Fibroblast of upper back skin (primary cell): ENCODE measurements at places on chromosomes 5 and 9.

GRCh38 chr5:98742396-98743073 is 30.9 kb upstream of the RGMB start:
- DNase-seq: no peak

DNA sequence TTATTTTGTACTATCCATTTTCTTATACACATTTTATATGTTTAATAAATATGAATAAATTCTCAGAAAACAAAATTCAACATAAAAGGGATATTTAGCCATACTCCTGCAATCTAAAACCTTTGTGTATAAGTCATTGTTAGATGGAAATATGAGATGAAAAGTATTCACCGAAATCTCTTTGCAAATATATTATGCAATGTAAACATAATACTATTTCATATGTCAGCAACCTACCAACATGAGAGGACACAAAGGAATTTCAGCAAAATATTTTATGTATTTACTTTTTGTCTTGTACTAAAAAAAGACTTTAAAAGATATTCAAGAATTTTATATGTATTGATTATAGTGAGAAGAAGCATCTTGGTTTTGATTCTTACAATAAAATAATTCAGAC is 1623.4 kb downstream of the EFNA5 start:
- DNase-seq: no peak

DNA sequence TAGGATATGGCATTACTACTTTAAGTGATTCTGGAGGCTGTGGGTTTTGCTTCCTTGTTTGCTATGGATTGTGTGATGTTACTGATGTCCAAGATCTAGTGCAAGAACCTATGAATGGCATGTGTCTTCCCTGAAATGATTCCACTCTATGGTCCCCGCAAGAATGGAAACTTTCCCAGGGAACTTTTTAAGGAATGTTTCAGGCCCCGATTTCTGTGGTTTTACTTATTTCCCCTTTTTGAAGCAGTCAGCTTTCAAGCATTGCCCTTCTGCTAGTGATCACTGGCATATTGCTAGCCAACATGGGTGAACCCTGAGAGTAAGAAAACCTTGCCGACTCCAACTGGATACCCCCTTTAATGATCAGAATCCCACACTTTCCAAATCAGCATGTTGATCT is 26.6 kb upstream of the CD180 start:
- no peak for DNase-seq

DNA sequence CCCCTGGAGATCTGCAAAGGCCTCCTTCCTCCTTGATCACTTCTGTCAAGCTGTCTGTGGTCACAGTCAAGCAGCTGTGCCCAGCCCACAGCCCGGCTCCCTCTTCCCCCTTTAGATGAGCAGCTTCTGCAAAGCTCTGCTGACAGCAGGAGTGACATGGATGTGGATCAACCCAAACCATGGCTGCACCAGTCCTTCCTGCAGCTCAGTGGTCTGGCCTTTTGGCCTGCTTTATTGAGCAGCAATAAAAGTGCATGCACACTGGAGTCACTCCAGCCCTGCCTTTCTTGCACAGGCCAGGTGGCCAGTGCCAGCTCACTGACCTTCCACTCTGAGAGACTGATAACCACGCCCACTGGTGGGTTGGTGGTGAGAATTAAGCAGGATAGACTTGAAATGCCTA is 91.3 kb upstream of the OTULINL start:
- DNase-seq: no peak

DNA sequence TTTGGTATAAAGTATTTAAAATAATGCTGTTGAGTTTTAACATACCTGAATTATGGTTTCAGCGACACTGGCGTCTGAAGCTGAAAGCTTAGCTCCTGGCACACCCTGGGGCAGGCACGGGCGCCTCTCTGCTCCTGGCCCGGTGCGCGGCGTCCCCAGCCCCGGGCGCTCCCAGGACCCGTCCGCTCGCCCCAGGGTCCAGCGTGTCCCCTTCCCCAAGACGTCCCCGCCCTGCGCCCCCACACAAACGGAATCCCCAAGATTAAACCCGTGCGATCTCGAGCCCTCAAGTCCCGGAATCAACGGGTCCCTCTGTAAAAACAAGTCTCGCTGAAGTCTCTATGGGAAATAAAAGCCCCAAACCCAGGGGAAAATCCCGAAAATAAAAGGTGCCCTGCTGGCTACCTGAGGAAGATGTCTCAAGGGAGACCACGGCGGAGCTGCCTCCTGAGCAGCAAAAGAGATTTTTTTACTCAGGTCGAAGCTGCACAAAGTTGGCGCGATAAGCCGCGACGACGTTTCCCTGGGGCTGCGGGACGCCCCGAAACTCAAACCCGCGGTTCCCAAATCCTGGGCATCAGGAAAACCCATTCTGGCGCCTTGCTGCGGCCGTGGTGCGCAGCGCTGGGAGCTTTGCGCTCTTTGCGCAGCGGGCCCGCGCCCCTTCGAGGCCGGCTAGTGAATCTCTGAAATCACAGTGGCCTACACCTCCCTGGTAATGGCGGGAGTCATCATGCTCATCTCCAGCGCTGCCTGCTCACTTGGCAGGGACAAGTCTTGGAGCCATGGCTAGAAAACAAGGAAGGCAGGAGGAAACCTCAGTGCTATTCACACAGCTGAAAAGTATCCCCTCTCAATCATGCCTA is 6.3 kb upstream of the IFNA8 start:
- DNase-seq: no peak

DNA sequence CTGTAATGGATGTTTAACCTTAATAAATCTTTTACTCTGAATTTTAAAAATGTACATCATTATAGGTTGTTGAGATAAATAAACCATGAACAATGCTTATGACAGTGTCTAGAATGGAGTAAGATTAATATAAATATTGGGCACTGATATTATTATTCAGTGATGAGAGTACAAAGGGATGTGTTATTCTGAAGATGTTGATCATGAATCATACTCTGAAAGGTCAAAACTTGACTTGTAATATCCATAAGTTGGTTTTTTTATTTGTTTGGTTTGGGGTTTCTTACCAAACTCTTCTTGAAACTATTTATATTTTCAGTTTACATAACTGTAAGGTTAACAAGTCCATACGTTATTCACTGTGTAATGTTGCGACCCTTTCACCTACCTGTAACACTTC is 163.2 kb downstream of the MPDZ start:
- no peak for DNase-seq

DNA sequence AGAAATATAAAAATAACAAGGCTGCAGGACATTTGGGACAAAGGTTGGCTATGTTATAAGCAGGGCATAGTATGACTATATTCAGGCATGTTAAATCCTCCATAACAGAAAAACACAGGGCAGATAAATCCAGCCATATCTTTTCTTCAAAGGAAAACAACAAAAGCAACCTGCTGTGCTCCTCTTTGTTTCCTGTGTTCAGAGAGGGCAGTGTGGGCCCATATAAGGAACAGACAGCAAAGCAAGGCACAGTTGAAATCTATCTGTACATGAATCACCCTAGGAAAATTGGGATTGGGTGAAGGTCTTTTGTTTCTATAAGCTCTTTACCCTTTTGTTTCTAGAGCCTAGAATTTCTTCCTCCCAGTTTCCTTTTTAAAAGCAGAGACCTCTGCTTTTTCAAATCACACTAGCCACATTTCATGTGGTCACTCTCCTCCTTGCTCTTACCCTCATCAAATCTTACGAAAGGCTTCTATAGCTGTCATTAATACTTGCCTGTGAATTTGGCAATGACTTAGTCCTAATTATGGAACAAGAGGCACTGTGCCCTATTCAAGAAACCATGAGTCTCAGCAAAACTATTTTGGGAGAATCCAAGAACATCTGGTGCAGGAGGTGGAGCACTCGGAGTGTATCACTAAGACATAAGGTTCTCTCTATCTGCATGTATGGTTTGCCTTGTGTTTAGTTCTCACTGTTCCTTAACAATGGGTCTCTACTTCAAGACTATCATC is 1.8 kb downstream of the GZMA start:
- peak; percentile 5 for DNase-seq

DNA sequence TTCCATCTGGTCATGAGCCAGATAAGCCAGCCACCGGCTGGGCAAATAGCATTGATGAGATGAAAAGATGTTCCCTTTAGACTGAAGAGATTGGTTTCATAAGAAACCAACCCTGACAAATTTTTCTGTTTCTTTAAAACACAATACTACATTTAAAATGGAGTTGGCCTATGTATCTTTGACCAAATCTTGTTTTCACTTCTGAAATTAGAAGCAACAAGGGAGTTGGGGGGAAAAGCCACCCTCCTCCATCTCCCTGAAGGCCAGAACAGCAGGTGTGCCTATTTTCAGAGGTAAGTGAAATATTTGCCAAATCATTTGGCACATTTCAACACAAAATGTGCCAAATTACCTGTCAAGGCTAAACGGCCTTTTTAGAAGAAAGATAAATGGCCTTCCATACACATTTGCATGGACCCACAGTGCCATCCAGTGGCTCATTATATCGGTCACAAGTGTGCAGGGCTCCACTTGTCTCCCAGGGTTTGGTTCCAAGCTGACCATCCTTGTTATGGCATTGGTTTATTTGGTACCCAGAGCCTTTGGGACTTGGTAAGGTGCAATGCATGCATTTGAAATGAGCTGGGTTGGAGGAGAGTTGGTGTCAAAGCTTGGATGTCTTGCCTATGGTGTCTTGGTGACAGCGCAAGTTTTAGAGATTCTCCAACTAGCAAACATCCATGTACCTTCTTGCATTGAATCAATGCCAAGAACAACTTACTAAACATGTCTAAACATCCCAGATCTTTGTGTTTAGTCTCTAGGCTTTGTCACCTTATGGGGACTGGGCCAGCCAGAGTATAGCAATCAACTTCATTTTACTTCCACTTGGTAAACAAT is 372.0 kb upstream of the KIF2A start:
- peak; percentile 48 for DNase-seq

DNA sequence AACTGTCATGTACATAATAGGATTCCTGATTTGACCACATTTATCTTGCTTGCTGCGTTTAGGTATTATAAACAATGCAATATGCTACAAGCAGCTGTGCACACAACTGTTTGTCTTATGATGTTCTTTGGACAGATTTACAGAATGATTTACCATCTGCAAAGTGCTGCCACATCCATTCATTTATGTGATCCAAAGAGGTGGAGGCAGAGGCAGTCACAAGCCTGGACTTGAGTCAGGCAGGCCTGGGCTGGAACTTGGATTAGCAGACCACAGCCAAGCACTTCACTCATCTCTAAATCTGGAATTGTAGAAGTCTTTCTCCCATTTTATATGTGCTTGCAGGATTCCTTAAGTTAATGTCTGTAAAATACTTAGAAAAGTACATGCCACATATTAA is 149.0 kb downstream of the INSYN2B start:
- DNase-seq: no peak

GRCh38 chr9:90331826-90332575 is 310.6 kb downstream of the DIRAS2 start:
- peak; percentile 71 for DNase-seq

DNA sequence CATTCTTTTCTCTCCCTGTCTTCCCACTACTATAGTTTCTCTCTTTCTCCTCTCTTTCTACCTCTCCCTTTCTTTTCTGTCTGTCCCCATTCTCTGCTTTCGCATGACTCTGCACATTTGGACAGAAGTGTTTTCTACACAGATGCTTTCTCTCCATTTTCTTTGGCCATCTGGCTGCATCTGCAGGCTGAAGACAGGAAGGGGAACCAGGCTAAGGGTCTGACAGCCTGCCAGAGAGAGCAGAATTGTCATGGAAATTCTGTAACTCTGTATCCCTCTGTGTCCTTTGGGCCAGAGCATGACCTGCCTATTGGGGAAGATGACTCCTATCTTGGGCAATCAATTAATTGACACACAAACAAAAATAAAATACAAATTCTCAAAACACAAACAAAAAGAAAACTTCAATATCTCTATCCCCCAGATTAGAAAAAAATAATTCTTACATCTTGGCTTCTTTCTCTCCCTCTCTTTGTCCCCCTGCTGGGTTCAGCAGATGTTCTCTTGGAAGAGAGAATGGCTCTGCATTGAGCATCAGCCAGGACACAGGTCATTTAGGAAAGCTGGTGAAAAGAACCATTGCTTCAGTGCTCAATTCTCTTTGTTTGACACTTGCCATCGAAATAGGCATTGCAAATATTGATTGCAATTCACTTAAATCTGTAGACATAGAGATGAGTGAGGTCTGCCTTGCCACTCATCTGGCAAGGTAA is 415.9 kb upstream of the KLF4 start:
- DNase-seq: no peak

DNA sequence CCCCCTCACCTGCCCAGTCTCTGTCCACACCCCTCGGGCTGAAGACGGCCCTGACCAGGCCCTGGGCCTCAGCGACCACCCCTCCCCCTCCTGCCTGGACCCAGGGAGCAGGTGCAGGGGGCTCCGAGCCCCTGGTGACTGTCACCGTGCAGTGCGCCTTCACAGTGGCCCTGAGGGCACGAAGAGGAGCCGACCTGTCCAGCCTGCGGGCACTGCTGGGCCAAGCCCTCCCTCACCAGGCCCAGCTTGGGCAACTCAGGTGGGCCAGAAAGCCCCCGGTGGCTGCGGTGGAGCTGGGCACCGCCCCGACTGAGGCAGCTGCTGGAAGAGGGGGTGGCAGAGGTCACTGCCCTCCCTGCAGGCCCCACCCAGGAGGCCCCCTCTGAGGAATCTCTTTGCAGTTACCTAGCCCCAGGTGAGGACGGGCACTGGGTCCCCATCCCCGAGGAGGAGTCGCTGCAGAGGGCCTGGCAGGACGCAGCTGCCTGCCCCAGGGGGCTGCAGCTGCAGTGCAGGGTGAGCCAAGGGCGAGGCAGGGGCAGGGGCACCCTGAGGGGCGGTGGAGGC is 7.7 kb downstream of the ENTPD8 start:
- no peak for DNase-seq

DNA sequence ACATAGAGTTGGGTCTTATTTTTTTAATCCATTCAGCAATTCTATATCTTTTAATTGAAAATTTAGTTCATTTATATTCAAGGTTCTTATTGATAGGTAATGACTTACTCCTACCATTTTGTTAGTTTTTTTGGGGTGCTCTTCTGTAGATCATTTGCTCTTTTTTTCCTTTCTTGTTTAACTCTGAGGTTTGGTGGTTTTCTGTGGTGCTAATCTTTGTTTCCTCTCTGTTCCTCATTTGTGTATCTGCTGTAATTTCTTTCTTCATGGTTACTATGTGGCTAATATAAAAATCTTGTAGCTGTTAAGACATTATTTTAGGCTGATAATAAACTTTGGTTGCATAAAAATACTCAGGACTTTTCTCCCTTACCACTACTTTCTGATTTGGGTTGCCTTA is 181.6 kb upstream of the DMRTA1 start:
- no peak for DNase-seq

- no peak for DNase-seq
Observed at GRCh38 chr5:151587796-151588555, 3.2 kb downstream of the FAT2 start.

DNA sequence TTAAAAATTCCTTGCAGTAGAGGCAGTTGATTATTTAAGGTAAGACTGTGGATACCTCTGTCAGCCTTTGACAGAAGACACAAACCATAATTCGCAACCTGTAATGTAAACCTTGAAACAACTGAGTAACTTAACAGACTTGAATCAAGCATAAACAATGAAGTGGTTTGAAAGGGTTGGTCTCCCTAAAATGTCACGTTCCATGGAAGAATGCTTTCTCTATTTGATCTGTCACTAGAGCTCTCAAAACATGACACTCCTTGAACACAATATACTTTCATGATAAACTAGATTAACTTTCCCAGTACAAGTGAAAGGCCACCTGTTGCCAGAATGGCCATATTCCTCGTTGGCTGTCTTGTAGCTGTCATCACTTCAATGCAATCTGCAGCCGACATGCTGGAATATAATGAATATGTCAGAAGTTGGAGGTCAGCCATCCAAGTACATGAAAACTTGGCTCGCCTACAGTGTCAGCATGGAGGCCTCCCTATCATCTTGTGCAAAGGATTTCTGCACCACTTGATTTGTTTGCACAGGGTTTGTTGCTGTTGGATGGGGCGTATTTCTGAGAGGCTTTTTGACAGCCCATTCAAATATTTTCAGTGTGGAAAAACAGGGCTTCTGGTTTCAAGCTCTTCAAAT is 228.0 kb downstream of the TLE4 start:
- peak; percentile 92 for DNase-seq
